ENCODE measurements at places on chromosomes 12 and 14. TPM values are rescaled to one million over a fixed set of nuclear protein-coding genes. Genes with fewer than 3 reads are reported as not detected.
A peak's percentile ranks its signal among the peaks of the same experiment; 100 is the strongest.

- no peak for DNase-seq
Measured at GRCh38 chr14:65937079-65937959, 524.8 kb downstream of the FUT8 start.

GRCh38 chr12:15534322-15534721 lies 212.0 kb downstream of the PTPRO start:
- DNase-seq = no peak

DNA sequence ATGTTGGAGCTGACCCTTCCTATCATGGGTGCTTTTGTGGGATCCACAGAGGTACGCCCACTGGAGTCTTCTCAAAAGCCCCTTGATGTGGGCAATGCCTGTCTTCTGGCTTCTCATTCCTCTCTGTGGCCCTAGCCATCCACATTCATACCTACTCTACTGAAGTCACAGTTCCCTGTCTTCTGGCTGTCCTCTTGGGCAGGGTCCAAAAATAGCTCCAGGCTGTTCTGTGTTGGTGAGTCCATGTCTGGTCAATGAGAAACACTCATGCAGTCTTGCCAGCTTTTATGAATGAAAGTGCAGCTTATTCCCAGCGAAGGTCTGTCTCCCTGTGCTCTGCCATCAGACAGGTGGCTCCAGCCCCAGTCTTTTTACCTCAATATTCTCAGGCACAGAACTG lies 135.9 kb upstream of the MDM1 start:
- no peak for DNase-seq

GRCh38 chr12:123019841-123020138 lies 39.3 kb downstream of the ARL6IP4 start:
- DNase-seq = no peak

DNA sequence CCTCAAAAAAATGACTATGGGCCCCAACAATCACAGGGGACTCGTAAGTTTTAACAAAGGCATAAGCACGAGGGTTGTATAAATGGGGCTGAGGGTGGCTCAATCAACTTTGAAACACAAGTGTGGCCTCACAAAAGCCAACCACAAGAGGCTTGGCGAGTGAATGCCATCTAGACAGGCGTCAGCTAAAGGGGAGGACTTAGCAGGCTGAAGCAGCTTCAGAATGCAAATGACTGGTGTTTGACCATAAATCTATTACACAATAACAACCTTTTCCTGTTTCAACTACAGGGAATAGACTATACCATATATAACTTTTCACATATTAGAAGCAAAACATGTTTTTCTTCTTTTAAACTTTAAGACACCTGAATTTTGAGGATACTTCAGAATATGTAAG lies 777.9 kb downstream of the FSCB start:
- no peak for DNase-seq

GRCh38 chr14:103273745-103274615 lies 60.1 kb upstream of the EIF5 start:
- no peak for DNase-seq

DNA sequence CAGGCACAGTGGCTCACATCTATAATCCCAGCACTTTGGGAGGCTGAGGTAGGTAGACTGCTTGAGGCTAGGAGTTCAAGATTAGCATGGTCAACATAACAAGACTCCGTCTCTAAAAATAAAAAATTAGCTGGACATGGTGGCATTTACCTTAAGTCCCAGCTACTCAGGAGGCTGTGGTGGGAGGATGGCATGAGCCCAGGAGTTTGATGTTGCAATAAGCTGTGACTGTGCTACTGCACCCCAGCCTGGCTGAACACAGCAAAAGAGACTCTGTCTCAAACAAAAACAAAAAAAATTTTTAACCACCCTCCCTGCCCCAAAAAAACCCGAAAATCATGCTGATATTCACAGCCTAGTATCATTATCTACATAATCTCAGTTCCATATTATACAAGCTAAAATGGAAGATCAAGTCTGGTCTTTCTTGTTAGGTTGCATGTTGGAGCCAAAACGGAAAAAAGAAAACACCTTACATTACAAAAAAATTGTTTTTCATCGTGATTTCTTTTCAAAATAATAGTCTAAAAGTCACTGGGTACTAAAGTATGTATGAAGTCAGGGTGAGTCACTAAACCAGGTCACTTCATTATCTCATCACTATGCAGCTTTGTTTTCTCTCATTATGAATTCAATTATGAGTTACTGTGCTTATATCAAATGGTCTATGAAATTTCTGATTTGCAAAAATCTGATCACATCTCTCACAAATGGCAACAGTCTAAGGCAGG lies 13.8 kb downstream of the GXYLT1 start:
- DNase-seq = no peak

DNA sequence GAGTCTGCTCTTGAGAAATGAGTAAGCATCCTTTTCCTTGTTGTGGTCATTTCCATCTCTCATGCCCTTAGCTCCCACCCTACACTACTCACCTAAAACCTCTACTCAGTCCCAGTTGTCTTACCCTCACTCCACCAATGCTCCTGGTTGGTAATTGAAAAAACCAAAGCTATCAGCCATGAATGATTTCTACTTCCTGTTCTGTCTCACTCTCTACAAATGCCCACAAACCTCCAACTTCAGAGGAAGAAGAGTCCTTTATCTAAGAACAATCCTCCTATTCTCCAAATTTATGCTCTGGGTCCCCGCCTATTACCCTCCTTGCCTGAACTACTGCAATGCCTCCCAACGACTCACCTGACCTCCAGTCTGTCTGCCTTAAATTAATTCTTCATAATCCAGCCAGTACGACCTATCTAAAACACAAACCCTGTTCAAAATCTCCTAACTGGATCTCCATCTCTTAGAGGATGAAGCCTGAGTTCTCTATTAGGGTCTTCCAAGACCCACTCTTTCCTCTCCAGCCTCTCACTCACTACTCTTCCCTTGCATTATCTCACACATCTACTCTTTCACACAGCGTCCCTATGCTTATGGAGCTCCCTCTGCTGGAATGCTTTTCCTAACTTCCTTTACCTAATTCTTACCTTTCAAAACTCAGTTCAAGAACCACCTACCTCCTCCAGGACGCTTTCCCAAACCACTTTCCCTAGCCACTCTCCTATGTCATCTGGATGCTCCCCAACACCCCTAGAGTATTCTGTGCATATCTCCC lies 2.2 kb downstream of the DHRS1 start:
- DNase-seq = peak; percentile 36

Gene MYF5
- total RNA-seq = not detected

Gene ELK3
- total RNA-seq = 25.6 TPM

Gene KRT2
- total RNA-seq = not detected

Measured in Calu3 (cell line).